Progenitor cell of endocrine pancreas (in vitro differentiated cells): ENCODE measurements at places on chromosomes 4 and X. TPM values are rescaled to one million over a fixed set of nuclear protein-coding genes. Genes with fewer than 3 reads are reported as not detected.
A peak's percentile ranks its signal among the peaks of the same experiment; 100 is the strongest.

DNA sequence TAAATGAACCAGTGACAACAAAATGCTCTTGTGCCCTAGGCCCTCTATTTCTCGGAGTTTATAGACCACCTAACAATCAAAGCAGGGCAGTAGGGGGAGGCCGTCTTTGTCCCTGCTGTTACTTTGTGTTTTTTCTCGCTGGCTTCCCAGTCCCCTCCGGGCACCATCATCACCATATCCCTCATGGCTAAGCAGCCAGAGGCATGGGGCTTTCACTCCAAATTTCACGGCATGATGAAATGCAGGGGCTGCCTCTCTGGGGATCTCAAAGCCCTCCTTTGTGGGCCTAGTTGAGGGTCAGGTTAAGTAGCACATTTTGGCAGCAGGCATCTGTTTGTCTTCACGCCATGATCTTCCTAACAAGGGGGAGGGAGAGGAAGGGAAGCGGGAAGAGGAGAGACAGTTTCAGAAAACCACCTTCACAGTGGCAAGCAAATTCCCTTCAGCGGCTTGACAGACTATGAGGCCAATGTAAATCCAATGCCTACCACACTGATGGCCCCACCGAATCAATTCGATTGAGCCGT lies 91.9 kb downstream of the ANOS1 start:
- H3K36me3 ChIP-seq = no peaks in the 10 kb centered on the region
- DNase-seq = no peak
- H3K27ac ChIP-seq = no peak overlapping the region
- no peak overlapping the region for H3K4me3 ChIP-seq
- peaks cover 2% of the 10 kb centered on the region for H3K27me3 ChIP-seq

Gene CLDN22
- total RNA-seq = not detected in 2 replicates

GRCh38 chrX:131235768-131236545 lies 53.1 kb downstream of the IGSF1 start:
- H3K4me1 ChIP-seq = peaks cover 39% of the 10 kb centered on the region
- no peaks in the 10 kb centered on the region for H3K36me3 ChIP-seq
- DNase-seq = no peak
- no peaks in the 10 kb centered on the region for H3K27me3 ChIP-seq
- H3K27ac ChIP-seq = peak overlapping the region; percentile 62

DNA sequence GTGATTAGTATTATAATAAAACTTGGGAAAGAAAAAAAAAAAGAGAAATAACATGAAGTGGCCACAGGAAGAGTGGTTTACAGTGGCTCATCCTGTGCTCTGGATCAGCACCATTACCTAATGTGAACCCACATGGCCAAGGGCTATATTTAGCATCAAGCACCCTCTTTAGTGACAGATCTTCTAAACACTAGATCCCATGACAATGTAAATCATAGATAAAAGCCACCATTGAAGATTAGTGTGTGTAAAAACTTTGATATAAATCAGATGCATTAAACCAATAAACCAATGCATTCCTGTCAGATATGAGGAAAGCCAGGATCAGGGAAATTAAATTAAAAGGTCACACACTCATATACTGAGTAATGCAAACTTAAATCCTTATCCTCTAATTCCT lies 400.6 kb upstream of the MAGEB18 start:
- no peaks in the 10 kb centered on the region for H3K36me3 ChIP-seq
- H3K27me3 ChIP-seq = no peaks in the 10 kb centered on the region
- H3K4me1 ChIP-seq = no peaks in the 10 kb centered on the region
- no peak overlapping the region for H3K4me3 ChIP-seq
- DNase-seq = no peak
- H3K27ac ChIP-seq = no peak overlapping the region

DNA sequence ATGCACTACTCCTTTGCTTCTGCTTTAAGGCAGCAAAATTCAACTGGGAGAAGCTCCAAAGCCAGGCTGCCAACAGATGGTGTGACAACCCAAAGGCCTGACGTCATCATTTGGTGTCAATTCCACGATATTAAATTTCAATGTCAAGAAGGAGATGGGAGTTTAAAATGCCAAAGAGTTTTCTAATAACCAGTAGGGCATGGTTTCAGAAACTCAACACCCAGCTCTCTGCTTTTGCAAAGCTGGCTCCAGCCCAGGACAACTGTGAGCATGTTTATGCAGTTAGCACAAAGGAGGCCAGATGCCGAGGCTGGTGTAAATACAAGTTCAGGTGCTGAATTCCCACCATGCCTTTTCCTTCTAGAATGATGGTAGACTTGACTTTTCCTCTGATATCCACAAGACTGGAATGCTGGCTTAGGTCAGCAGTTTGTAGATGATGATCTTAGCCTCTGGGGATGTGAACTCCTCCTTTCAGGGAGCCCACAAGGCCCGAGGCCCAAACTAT lies 67.3 kb downstream of the AFAP1 start:
- peaks cover 3% of the 10 kb centered on the region for H3K4me1 ChIP-seq
- no peak overlapping the region for H3K27ac ChIP-seq
- H3K36me3 ChIP-seq = peaks cover 29% of the 10 kb centered on the region

- H3K27me3 ChIP-seq = peaks cover 23% of the 10 kb centered on the region
- H3K4me3 ChIP-seq = no peak overlapping the region
- no peak overlapping the region for H3K27ac ChIP-seq
- H3K36me3 ChIP-seq = no peaks in the 10 kb centered on the region
- peaks cover 16% of the 10 kb centered on the region for H3K4me1 ChIP-seq
These were observed 103.6 kb downstream of the CHIC2 start for GRCh38 chr4:53960843-53961242.

GRCh38 chrX:38864165-38864564 lies 62.9 kb downstream of the MID1IP1 start:
- no peaks in the 10 kb centered on the region for H3K27me3 ChIP-seq
- no peak for DNase-seq
- no peak overlapping the region for H3K4me3 ChIP-seq

GRCh38 chr4:143668930-143669552 lies 31.4 kb downstream of the FREM3 start:
- no peak overlapping the region for H3K4me3 ChIP-seq
- DNase-seq = no peak
- no peaks in the 10 kb centered on the region for H3K27me3 ChIP-seq
- H3K36me3 ChIP-seq = no peaks in the 10 kb centered on the region
- H3K27ac ChIP-seq = no peak overlapping the region
- H3K4me1 ChIP-seq = no peaks in the 10 kb centered on the region

DNA sequence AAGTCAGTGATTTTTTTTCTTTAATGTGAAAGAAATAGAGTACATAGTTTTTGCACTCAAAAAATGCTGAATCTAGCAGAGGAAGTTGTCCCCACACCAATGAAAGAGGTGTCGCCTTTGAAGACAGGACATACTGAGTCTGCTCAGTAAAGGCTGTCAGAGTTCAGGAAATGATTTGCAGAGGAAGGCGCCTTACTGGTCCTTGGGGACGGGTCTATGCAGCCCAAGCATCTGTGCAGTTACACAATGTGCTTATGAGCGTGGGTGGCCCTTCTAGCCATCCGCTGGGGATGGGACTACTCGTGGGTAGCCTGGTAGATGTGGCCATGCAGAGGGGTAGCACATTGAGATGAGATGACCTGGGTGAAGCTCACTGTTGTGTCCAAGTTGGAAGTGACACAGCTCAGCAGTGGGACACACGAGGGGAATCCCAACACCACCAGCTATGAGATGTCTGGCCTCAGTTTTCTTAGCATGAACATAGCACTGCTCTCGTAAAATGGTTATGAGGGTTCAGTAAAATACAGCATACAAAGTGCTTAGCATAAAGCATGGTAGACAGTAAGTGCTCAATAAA lies 116.5 kb upstream of the RBPJ start:
- H3K27me3 ChIP-seq = peaks cover 18% of the 10 kb centered on the region
- no peak overlapping the region for H3K4me3 ChIP-seq
- no peaks in the 10 kb centered on the region for H3K36me3 ChIP-seq
- no peak for DNase-seq
- H3K27ac ChIP-seq = no peak overlapping the region
- H3K4me1 ChIP-seq = peaks cover 9% of the 10 kb centered on the region

DNA sequence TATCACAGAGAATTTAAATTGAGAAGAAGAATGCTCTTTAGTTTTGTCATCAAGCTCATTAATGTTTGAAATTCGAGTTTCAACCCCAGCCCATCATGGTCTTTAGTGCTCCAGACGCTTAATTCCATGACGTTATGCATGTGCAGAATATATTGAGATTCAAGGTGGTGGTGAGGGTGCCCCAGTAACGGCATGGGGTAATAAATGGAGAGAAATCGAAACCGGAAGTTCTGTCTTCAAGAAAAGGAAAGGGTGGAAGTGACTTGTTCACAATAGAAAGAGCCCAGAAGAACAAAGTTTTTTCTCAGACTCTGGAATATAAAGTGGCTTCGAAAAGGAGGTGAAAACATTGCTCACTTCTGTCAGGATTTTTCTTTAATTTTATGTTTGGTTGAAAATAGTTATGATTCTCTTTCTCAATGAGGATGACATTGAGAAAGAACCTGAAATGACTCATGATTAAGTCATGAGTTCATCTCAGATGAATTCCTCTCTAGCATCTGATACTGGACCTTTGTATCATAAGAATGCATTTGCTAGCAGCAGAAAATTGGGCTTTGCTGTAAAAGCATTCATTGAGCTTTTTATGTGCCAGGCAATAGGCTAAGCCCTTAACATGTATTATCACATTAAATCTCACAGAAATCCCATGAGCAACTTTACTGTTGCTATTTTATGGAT lies 779 bp upstream of the DDX60L start:
- peak overlapping the region; percentile 95 for H3K4me3 ChIP-seq
- H3K27ac ChIP-seq = peak overlapping the region; percentile 94
- H3K27me3 ChIP-seq = peaks cover 50% of the 10 kb centered on the region

GRCh38 chr4:141126769-141127168 lies 6.5 kb downstream of the RNF150 start:
- peaks cover 2% of the 10 kb centered on the region for H3K36me3 ChIP-seq
- no peaks in the 10 kb centered on the region for H3K27me3 ChIP-seq
- H3K4me1 ChIP-seq = peaks cover 17% of the 10 kb centered on the region
- no peak for DNase-seq
- H3K4me3 ChIP-seq = no peak overlapping the region

DNA sequence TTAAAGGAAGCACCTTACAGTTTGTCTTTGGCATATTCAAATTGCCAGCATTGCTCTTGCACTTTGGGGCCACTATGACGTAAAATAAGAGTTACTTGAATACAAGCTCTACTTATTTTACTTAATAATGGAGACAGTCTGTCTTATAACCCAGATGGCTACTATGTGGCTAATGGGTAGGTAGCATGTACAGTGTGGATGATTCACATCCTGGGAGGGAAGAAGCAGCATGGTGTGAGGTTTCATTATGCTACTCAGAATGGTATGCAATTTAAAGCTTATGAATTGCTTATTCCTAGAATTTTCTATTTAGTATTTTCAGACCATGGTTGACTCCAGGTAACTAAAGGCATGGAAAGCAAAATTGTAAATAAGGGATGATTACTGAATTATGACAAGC lies 761.8 kb upstream of the ATOH1 start:
- H3K27ac ChIP-seq = no peak overlapping the region
- no peaks in the 10 kb centered on the region for H3K36me3 ChIP-seq
- H3K27me3 ChIP-seq = no peaks in the 10 kb centered on the region
- DNase-seq = no peak
- peaks cover 4% of the 10 kb centered on the region for H3K4me1 ChIP-seq
- no peak overlapping the region for H3K4me3 ChIP-seq

Gene LGI2
- total RNA-seq = 17.4 and 19.8 TPM in 2 replicates

Gene STARD8
- total RNA-seq = 0.60 and 1.00 TPM in 2 replicates

GRCh38 chr4:73868206-73869129 lies 725 bp upstream of the CXCL1 start:
- H3K4me3 ChIP-seq = peak overlapping the region; percentile 83
- no peak overlapping the region for H3K27ac ChIP-seq
- no peaks in the 10 kb centered on the region for H3K36me3 ChIP-seq
- peaks cover 11% of the 10 kb centered on the region for H3K4me1 ChIP-seq
- H3K27me3 ChIP-seq = peaks cover 43% of the 10 kb centered on the region

Gene SSX4
- total RNA-seq = not detected in 2 replicates

DNA sequence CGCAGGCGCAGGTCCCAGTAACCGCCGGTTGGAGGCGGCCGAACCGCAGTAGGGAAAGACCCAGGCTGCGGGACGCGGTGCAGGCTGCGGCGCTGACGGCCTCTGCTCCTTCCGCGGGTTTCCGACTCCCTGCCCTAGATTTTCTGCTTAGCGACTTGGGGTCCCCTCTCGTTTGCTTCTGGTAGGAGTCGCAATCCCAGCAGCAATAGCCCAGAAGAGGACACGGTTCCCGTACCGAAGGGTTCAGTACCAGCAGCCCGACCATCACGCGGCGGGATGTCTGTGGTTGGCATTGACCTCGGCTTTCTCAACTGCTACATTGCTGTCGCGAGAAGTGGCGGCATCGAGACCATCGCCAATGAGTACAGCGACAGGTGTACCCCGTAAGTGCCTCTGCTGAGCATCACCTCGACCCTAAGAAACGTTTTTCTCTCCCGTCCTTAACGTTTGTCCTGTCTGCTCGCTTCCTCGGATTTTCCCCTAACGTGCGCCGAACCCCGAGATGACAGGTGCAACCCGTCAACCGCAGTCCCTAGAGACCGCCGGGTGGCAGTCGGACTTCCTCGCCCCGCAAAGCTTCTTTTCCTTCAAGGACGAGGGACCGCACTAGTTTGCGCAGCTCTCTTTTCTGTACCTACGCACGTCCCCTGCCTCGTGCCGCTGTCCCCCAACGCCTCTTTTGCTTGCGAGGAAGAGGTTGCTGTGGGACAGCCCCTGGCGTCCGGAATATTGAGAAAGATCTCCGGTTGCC lies at the start of gene HSPA4L:
Gene HSPA4L, plus strand, starts transcription at position 48 of the 751 bp plus-strand sequence. Its CDS starts 229 bp downstream, at position 277.
- H3K27ac ChIP-seq = peak within 1 kb of the TSS; percentile 95
- peaks cover 30% of the 10 kb centered on the region for H3K27me3 ChIP-seq
- peaks cover 22% of the 10 kb centered on the region for H3K4me1 ChIP-seq

GRCh38 chrX:136819031-136819703 lies 38.4 kb upstream of the ARHGEF6 start:
- H3K4me3 ChIP-seq = no peak overlapping the region
- H3K27me3 ChIP-seq = no peaks in the 10 kb centered on the region
- H3K27ac ChIP-seq = no peak overlapping the region
- no peaks in the 10 kb centered on the region for H3K4me1 ChIP-seq

Gene SLC6A14
- 0.24 and 0.51 TPM in 2 replicates for total RNA-seq

GRCh38 chr4:145281951-145282350 lies 101.6 kb upstream of the OTUD4 start:
- no peak overlapping the region for H3K27ac ChIP-seq
- H3K4me1 ChIP-seq = no peaks in the 10 kb centered on the region
- H3K36me3 ChIP-seq = no peaks in the 10 kb centered on the region
- no peak overlapping the region for H3K4me3 ChIP-seq
- H3K27me3 ChIP-seq = no peaks in the 10 kb centered on the region
